ENCODE measurements at places on chromosomes 2 and 18. TPM values are rescaled to one million over a fixed set of nuclear protein-coding genes. Genes with fewer than 3 reads are reported as not detected.

DNA sequence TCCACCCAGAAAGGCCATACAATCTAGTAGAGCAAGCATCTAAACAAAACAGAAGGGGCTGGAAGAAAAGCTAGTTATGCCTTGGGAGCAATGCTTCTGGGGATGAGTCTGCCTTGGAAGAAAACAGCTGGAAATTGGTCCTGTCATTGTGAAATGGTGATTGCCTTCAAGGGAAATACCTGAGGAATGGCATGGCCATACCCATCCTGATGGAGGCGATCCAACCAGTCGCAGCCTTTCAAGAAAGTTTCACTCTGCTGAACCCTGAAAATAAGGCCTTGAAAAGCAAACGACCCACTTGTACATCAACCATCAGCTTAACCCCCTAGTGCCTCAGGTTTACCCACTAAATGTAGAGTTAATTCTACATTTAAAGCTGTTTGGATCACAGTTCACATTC, 72.6 kb upstream of the PID1 start:
- no peaks in the 10 kb centered on the region for H3K4me1 ChIP-seq
- H3K27ac ChIP-seq = no peak overlapping the region
- no peaks in the 10 kb centered on the region for H3K27me3 ChIP-seq
- H3K36me3 ChIP-seq = no peaks in the 10 kb centered on the region
- H3K4me3 ChIP-seq = no peak overlapping the region

GRCh38 chr18:49608366-49609255, 46.8 kb downstream of the LIPG start:
- DNase-seq = peak; percentile 40
- no peak overlapping the region for H3K4me3 ChIP-seq
- H3K4me1 ChIP-seq = no peaks in the 10 kb centered on the region
- no peaks in the 10 kb centered on the region for H3K27me3 ChIP-seq
- H3K36me3 ChIP-seq = no peaks in the 10 kb centered on the region

The TRIM43 gene
- total RNA-seq = not detected

- H3K4me1 ChIP-seq = peaks cover 3% of the 10 kb centered on the region
- peaks cover 6% of the 10 kb centered on the region for H3K27me3 ChIP-seq
- DNase-seq = no peak
- H3K4me3 ChIP-seq = no peak overlapping the region
- no peaks in the 10 kb centered on the region for H3K36me3 ChIP-seq
These were observed 49.2 kb downstream of the CRIM1 start for GRCh38 chr2:36404754-36405153.

DNA sequence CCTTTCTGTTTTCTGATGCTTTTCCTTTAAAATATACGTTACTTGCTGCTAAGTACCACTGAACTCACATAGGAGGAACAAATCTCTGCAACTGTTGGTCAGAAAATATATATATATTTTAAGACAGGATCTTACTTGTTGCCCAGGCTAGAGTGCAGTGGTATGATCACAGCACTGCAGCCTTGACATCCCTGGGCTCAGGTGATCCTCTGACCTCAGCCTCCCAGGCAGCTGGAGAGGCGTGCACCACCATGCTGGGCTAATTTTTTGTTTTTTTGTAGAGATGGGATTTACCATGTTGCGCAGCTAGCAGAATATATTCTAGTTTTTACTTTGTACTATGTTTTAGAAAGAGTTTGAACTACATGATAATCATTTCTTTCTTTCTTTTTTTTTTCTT, 51.5 kb downstream of the EHBP1 start:
- no peaks in the 10 kb centered on the region for H3K27me3 ChIP-seq
- no peaks in the 10 kb centered on the region for H3K4me1 ChIP-seq
- no peaks in the 10 kb centered on the region for H3K36me3 ChIP-seq

GRCh38 chr18:58842978-58843687, 21.5 kb upstream of the ZNF532 start:
- H3K27ac ChIP-seq = no peak overlapping the region
- H3K4me3 ChIP-seq = no peak overlapping the region
- peak; percentile 63 for DNase-seq
- H3K4me1 ChIP-seq = peaks cover 6% of the 10 kb centered on the region

All from cardiac muscle cell (in vitro differentiated cells and primary cell).